GM10248 (cell line): ENCODE measurements at places on chromosomes 5 and 9.

DNA sequence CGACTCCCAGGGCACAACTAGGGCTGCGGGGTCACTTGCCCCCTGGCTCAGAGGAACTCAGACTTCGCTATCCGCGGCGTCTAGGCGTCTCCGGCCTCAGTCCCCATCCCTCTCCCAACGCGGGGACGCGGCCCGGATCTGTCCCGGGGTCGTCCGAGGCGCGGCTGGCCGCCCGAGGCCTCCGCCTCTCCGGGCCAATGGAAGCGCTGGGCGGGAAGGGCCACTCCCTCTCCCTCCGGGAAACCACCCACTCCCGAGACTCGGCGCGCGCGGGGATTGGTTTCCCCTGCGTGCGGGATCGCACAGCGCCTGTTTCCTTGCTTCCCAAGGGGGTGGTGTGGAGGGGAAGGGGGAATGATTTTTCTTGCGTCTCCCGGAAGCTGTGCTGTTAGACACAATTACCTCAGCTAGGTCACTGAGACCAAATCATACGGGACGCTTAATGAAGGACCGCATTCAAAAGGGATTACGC lies 38.3 kb downstream of the NR2F1 start:
- no peak for DNase-seq

GRCh38 chr5:127042593-127042992 lies 12.2 kb upstream of the MARCHF3 start:
- no peak for DNase-seq

GRCh38 chr5:148739524-148739923 lies 85.2 kb upstream of the HTR4 start:
- no peak for DNase-seq

DNA sequence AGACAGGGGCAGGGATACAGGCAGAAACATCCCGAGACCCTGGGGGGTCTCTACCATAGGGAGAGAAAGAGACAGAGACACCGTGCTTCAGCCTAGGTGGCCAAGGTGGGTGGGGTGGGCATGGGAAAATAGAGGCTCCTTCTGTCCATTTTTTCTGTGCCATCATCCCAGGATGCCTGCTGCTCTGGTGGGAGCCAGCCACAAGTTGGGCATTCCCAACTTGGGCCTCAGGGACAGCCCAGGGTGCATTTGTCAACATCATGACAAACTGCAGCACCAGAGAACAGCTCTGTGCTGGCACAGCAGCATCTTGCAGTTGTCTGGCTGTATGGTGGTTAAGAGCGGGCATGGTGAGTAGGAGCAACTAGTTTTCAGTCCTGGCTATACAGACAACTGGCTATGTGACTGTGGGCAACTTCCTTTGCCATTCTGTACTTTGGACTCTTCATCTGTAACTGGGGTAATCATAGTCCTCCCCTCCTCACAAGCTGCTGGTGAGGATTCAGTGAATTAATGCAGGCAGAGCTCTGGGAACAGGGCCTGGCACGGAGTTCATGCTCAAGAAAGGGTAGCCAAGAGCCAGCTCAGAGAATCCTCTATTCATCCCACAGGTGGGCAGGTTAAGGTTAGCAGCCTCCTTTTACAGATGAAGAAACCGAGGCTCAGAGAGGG lies 100.4 kb downstream of the RGS3 start:
- DNase-seq, result no peak

DNA sequence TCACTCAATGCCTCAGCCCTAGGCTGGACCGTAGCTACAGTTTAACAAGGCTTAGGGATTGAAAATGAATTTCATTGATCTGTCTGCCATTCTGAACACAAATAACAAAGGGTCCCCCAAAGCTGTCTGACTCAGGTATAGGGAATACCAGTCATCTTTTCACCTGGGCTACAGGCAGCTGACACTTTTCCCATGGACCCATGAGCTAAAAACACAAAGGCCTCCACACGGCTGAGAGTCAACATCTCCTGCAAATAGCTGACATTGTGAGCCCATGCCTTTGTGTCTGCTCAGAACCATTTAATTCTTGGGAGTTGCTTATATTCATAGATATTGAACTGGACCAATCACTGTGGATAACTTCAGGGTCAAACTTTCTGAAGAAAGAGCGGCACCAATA lies 121.1 kb upstream of the SLIT3 start:
- no peak for DNase-seq
